ENCODE measurements at places on chromosomes 4 and X.

- peak; percentile 78 for DNase-seq
Measured at GRCh38 chrX:12771445-12772069, 19.7 kb upstream of the PRPS2 start.

- DNase-seq: no peak
Measured at GRCh38 chrX:12989461-12989860, 14.6 kb downstream of the TMSB4X start.

DNA sequence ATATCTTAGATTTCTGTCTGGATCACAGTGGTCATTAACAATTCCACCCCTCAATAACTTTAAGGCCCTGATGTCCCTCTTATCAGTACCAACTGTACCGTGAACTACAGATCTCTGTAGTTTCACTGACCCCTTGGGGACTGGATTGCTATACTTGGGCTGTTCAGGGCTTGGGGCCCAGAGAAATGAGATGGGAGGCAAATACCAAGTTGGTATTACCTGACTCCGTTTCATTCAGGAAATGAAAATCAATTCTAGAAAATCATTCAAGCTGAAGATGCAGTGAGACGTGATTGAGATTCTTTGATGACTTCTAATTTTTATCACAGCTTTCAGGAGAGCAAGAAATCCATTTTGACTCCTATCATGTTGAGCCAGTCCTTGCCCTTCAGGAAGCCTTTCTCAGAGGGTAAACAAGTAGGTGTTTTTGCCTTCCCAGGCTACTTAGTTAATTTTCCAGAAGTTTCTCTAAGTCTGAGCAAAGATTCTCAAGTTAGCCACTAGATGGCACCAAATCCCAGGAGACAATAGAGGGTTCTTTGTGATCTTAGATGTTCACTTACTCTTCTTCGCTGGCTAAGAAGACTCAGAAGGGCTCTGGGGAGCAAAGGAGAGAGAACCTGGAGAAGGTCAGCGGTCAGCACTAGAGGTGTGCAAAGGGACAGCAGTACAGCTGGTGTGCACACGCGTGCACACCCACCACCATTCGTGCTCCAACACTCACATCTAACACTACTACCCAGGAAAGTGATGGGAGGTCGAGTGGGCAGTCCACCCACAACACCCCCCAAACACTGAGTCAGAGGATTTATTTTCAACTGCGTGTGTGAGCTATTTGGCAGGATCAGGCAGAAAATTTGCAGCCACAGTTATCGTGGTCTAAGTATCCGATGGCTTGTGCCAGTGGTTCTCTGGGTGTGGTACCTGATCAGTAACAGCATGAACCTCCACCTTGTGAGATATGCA lies 7.4 kb downstream of the HNRNPH2 start:
- no peak for DNase-seq

- DNase-seq: no peak
Measured at GRCh38 chrX:7960246-7960645, 33.0 kb upstream of the PNPLA4 start.

DNA sequence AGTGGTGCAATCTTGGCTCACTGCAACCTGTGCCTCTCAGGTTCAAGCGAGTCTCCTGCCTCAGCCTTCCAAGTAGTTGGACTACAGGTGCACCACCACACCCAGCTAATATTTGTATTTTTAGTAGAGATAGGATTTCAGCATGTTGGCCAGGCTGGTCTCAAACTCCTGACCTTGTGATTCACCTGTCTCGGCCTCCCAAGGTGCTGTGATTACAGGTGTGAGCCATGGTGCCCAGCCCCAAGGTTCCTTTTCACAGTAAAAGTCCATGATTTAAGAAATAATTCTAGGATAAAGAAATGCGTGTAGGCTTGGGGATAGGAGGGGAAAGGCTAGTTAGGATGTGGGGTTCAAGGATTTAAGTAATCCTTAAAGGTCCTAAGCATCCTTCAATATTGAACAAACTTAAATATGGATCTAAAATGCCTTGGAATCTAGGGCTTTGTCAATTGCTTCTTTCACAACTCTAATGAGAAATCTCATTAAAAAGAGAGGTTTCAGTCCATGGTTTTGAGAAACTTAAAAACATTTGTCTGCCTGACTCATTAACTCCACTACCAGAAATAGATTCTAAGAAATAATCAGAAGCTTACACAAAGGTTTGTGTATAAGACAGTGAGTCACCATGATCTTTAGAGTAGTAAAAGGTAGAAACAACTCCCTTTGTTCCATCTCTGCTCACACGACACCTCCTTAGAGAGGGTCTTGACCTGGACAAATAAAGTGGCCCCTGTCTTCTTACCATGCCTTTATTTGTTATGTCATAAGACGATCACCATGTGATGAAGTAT lies 203.2 kb downstream of the PTTG2 start:
- no peak for DNase-seq

DNA sequence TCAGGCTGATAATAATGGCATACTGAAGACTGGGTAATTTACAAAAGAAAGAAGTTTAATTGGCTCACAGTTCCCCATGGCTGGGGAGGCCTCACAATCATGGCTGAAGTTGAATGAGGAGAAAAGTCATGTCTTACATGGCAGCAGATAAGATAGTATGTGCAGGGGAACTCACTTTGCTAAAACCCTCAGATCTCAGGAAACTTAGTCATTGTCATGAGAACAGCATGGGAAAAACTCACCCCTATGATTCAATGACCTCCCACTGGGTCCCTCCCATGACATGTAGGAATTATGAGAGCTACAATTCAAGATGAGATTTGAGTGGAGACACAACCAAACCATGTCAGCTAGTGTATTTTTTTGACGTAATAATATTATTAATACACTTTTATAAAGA lies 149.8 kb upstream of the BOD1L1 start:
- no peak for DNase-seq

- DNase-seq: no peak
Measured at GRCh38 chr4:168881781-168882420, 128.2 kb downstream of the CBR4 start.

DNA sequence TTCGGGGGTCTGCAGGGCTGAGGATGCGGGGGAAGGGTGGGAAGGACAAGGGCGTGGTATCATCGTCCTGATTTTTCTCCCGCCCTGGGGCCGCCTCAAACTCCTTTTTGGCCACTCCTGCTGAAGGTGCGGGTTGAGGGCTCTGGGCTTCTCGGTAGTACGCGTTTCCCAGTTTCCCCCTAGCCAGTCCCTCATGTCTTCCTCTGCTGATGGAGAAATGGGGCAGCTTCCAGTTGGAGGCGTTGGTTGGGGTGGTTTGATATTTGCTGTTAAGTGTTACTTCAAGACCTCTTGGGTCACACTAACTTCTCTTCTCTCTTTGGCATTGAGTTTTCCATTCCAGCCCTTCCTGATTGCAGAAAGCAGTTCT lies 482 bp downstream of the GSTCD start:
- DNase-seq: peak; percentile 29
